ENCODE measurements at places on chromosomes 3 and 15.

- peaks cover 5% of the 10 kb centered on the region for H3K4me1 ChIP-seq
- no peak for DNase-seq
- no peak overlapping the region for H3K4me3 ChIP-seq
- no peak overlapping the region for H3K27ac ChIP-seq
These were observed 48.4 kb downstream of the HES1 start for GRCh38 chr3:194184265-194184751.

DNA sequence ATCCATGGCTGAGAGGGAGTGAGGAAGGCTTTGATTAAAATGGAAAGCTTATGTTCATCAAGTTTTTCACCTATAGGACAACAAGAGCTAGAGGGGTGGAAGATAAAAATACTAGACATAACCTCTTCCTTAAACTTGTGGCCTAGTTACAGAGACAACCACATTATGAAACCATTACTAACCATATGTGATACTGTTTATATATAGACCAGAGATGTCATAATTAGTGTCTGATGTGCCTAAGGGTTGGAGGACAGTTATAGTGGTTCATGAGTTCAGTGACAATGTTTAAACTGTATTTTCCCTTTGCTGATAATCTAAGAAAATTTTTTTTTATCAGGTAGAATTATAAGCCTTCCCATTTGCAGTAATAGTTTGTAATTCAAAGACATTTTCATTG, 23.7 kb downstream of the PHLDB2 start:
- no peaks in the 10 kb centered on the region for H3K27me3 ChIP-seq
- peaks cover 10% of the 10 kb centered on the region for H3K36me3 ChIP-seq
- no peak for DNase-seq
- H3K4me1 ChIP-seq = no peaks in the 10 kb centered on the region
- H3K4me3 ChIP-seq = no peak overlapping the region

GRCh38 chr15:72737723-72738122, 45.8 kb downstream of the ADPGK start:
- no peak overlapping the region for H3K4me3 ChIP-seq
- H3K4me1 ChIP-seq = no peaks in the 10 kb centered on the region
- no peak for DNase-seq
- H3K27me3 ChIP-seq = no peaks in the 10 kb centered on the region
- peaks cover 67% of the 10 kb centered on the region for H3K36me3 ChIP-seq

GRCh38 chr3:189316296-189317019, 144.7 kb downstream of the TPRG1 start:
- no peaks in the 10 kb centered on the region for H3K27me3 ChIP-seq
- H3K36me3 ChIP-seq = no peaks in the 10 kb centered on the region
- H3K4me3 ChIP-seq = no peak overlapping the region
- H3K4me1 ChIP-seq = peaks cover 7% of the 10 kb centered on the region
- no peak overlapping the region for H3K27ac ChIP-seq
- DNase-seq = no peak

DNA sequence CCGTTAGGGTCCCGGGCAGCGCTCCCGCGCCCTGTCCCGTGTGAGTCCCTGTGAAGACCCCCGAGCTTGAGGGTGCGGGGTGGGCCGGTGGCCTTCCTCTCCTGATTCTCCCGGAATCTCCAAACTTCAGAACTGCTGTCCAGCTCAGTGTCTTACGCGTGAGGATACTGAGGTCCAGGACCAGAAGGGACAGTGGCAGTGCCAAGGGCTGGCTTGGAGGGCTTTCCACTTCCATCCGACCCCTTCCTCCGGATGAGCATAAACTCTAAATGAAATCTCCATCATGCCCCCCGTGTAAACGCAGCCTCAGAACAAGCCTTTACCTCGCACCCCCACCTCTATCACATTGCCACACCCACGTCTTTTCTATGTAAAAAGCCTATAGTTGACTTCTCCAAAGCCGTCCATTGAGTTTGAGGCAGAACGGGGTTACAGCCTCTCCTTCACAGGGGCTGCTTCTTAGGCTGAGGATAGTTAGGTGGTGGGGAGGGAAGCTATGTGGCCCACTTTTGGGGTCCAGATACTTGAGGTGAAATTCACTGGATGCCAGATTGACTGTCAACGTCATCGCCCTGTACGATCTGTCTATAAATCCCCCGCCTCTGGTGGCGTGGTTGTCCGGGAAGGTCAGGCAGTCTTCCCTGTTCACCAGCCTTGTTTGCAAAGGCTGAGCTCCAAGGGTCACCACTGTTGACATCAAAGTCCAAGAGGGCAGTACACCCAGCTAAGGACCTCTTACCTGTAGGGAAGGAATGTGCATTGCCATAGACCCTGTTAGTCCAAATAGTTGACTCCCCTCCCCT, 1.1 kb downstream of the EDEM1 start:
- peak overlapping the region; percentile 93 for H3K27ac ChIP-seq
- H3K36me3 ChIP-seq = peaks cover 4% of the 10 kb centered on the region
- peak overlapping the region; percentile 74 for H3K4me3 ChIP-seq
- DNase-seq = peak; percentile 72

DNA sequence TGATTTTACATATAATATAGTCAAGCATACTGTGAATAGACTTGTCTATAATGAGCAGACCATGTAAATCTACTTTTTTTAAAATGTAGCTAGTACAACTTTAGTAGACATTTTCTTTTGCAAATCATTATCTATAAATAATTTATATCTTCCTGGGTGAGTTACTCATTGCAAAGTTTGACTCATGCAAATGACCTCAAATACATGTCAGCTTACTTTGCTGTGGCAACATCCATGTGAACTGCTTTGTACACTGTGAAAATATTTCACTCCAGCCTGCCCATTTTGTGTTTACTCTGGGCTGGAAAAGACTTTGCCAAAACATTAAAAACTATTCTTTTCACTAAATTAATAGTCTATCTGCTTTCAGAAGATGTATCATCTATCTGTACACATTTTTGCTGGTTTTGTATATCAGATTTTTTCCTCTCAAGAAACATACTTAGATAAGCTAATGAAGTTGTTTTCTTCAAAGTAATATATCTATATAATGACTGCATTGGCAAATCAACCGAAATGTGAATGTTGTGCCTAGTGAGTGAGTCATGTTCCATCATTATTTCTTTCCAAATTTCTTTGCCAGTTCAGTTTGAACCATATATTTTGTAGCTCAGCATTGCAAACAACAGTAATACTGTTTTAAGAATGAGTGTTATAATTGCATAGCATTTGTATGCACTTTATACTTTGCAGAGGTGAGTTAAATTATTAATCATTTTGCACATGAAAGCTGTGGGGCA, 26.5 kb downstream of the IGSF10 start:
- peaks cover 6% of the 10 kb centered on the region for H3K4me1 ChIP-seq
- no peak overlapping the region for H3K4me3 ChIP-seq
- DNase-seq = no peak
- H3K27me3 ChIP-seq = no peaks in the 10 kb centered on the region
- peak overlapping the region; percentile 5 for H3K27ac ChIP-seq

- H3K27ac ChIP-seq = no peak overlapping the region
- H3K27me3 ChIP-seq = no peaks in the 10 kb centered on the region
- no peak for DNase-seq
- no peaks in the 10 kb centered on the region for H3K4me1 ChIP-seq
These were observed 3.3 kb downstream of the DPPA2 start for GRCh38 chr3:109313061-109313460.

- H3K4me1 ChIP-seq = no peaks in the 10 kb centered on the region
- no peaks in the 10 kb centered on the region for H3K36me3 ChIP-seq
- no peak overlapping the region for H3K27ac ChIP-seq
- no peaks in the 10 kb centered on the region for H3K27me3 ChIP-seq
These were observed 15.6 kb upstream of the FILIP1L start for GRCh38 chr3:100129941-100130340.

GRCh38 chr3:139263798-139264197, 80.0 kb upstream of the MRPS22 start:
- H3K27ac ChIP-seq = no peak overlapping the region
- H3K4me1 ChIP-seq = no peaks in the 10 kb centered on the region
- no peaks in the 10 kb centered on the region for H3K36me3 ChIP-seq
- no peak for DNase-seq
- no peaks in the 10 kb centered on the region for H3K27me3 ChIP-seq
- no peak overlapping the region for H3K4me3 ChIP-seq

- H3K36me3 ChIP-seq = no peaks in the 10 kb centered on the region
- peak; percentile 78 for DNase-seq
- H3K4me1 ChIP-seq = peaks cover 58% of the 10 kb centered on the region
- H3K27me3 ChIP-seq = no peaks in the 10 kb centered on the region
- H3K27ac ChIP-seq = peak overlapping the region; percentile 54
- no peak overlapping the region for H3K4me3 ChIP-seq
These were observed 26.1 kb downstream of the LSM3 start for GRCh38 chr3:14204515-14205284.

- no peaks in the 10 kb centered on the region for H3K27me3 ChIP-seq
- H3K36me3 ChIP-seq = peaks cover 34% of the 10 kb centered on the region
- no peak for DNase-seq
- peaks cover 24% of the 10 kb centered on the region for H3K4me1 ChIP-seq
- no peak overlapping the region for H3K27ac ChIP-seq
These were observed 3.2 kb downstream of the GLYCTK start for GRCh38 chr3:52290596-52291507.

DNA sequence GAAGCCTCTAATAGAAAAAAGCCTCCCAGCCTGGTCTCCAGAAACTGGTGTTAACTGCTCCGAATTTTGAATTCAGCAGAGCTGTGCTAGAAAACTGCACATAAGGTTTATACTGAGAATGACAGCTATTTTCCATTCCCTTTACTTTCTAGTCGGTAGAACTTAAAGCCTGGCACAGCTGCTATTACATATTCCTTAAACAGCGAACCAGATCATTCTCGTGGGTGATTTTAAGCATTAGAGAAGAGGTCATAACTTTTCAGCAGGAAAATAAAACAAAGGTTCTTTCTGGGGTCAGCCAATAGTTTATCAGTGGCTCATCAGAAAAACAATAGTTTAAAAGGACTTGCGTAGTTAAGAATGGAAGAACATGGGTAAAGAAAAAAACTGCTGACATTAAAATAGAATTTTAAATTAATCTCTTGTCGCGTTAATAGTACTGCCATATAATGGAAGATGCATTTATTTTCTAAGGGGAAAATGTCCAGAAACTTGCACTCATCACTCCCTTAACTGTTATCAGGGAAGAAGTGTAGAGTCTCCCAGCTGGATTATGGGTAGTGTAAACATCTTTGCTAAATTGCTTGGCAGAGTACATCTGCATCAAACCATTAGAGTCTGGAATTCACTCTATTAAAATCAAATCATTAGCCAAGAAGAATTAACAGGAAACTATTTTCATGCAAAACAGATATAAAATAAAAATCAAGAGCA, 7.9 kb downstream of the VGLL4 start:
- H3K27me3 ChIP-seq = no peaks in the 10 kb centered on the region
- DNase-seq = no peak
- no peaks in the 10 kb centered on the region for H3K36me3 ChIP-seq

DNA sequence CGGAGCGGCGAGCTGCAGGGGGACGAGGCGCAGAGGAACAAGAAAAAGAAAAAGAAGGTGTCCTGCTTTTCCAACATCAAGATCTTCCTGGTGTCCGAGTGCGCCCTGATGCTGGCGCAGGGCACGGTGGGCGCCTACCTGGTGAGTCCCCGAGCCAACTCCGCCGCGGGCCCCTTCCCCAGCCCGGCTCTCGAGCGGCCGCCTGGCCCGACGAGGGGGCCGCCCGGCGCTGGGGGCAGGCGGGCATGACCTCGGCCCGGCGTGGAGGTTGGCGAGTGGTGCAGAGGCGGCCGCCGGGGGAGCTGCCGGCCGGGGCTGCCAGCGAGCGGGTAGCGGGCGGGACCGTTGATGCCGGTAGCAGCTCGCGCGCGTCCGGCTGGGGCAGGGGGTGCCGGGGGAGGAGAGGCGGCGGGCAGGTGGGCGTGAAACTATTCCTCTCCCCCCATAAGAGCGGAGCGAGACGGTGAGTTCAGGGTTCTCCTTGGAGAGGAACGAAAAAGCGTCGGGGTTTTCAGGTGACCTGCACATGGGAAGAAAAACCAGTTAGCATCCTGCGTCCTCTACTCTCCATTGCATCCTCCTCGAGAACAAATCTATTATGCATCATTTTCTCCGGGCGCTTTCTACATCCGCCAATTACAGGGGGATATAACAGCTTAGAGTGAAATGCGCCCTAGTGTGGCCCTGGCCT, 585 bp downstream of the SLCO3A1 start:
- peak overlapping the region; percentile 92 for H3K27ac ChIP-seq
- peaks cover 43% of the 10 kb centered on the region for H3K4me1 ChIP-seq
- H3K4me3 ChIP-seq = peak overlapping the region; percentile 69
- no peaks in the 10 kb centered on the region for H3K36me3 ChIP-seq
- H3K27me3 ChIP-seq = no peaks in the 10 kb centered on the region
